Activated CD4-positive, alpha-beta T cell treated with anti-CD3 and anti-CD28 coated beads for 36 hours (primary cell): ENCODE measurements at places on chromosomes 2 and 18.

GRCh38 chr18:3593381-3593903, 143.5 kb downstream of the TGIF1 start:
- no peak for DNase-seq

GRCh38 chr2:225040856-225041206, 1.4 kb downstream of the DOCK10 start:
- peak; percentile 69 for DNase-seq

- no peak for DNase-seq
Measured at GRCh38 chr2:239476029-239476756, 75.4 kb upstream of the HDAC4 start.

DNA sequence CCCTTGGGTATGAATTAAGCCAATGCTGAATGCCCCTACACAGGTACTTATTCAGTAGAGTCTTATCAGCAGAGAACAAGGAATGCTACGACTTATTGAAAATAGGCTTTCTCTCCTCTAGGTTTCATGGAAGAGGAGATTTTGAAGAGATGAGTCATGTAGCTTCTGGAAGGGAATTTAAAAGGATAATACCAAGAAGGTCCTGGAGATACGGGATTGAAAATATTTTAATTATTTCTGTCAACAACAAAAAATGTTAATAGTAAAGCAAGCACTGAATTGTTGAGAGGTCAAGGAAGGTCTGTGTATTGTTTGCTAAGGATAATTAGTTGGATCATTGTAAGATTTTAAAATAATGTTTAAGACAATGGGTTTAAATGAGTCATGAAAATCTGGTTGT, 293.0 kb upstream of the SPHKAP start:
- DNase-seq = no peak

DNA sequence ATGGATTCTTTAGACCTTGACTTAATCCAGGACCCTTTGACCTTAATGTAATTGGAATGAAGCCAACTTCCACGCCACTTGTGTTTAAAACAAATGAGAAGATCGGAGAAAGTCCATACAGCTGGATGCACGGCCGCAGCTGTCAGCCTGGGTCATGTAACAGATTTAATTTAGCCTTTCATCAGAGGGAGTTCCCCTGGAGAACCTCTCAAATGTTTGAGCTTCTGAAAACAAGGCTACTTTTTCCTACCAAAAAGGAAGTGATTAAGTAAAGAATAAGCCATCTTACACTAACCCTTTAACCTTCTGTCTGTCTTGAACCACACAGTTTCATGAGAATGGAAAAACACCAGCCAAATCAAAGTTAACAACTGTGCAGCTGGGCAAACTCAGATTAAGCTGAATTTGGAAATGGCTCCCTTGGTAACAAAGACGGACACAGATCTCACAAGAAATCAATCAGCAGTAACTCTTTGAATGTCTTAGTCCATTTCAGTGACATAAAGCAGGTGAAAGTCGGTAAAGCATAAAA, 103.6 kb downstream of the DOCK10 start:
- peak; percentile 54 for DNase-seq

- no peak for DNase-seq
Measured at GRCh38 chr2:8216397-8216796, 465.5 kb upstream of the ID2 start.

DNA sequence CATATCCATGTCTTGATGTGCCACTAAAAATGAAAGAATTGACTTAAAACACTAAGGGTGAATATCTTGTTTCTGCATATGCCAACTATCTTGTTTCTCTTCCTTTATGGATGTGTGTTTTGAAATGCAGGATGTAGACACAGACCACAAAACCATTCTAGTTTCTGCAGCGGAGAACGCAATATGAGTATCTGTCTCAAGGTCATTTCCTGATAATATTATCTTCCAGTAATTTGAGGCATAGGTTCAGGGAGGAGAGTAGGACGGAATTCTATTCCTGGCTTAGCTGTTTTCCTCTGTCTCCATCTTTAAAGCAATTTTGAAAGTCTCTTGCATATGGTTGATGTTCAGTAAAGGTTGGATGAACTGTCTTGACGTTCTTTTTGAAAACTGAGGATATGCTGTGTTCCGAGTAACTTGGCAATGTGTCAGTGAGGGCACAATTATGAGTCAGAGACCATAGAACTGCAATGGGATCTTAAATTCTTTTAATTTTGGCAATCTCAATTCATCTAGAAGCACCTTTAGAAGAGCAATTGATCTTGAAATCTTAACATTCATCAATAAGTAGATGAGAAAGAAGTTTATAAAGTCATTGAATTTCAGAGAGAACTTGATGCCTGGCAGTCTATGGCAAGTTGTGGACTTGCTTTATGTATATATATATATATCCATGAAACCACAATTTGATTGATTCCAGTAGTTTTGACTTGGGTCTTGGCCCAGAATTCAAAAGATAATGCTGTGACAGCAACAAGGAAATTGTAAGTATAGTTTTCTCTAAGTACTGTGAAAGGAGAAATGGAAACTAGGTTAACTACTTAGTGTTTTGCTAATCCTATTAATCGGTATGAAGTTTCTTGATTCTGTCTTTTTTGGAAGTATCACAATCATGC, 24.8 kb downstream of the RAB27B start:
- peak; percentile 29 for DNase-seq

DNA sequence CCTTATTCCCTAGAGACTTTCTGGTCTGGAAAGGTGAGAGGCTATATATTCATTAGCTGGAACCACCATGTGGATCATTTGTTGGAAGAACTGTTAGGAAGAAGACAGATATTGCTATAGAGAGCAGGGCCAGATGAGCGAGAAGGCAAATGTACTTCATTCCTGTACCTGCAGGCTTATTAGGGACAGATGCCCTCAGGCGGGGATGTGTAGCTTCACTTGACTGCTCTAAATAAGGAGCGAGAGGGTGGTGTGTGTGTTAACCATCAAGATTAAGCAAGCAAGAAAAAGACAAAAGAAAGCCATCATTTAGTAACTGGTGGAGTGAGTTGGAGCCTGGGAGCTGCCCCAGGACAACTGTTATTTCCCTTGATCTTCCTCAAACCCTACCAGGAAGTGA, 36.4 kb downstream of the NEDD4L start:
- no peak for DNase-seq

GRCh38 chr2:74026687-74027241, 42.1 kb downstream of the TET3 start:
- no peak for DNase-seq

DNA sequence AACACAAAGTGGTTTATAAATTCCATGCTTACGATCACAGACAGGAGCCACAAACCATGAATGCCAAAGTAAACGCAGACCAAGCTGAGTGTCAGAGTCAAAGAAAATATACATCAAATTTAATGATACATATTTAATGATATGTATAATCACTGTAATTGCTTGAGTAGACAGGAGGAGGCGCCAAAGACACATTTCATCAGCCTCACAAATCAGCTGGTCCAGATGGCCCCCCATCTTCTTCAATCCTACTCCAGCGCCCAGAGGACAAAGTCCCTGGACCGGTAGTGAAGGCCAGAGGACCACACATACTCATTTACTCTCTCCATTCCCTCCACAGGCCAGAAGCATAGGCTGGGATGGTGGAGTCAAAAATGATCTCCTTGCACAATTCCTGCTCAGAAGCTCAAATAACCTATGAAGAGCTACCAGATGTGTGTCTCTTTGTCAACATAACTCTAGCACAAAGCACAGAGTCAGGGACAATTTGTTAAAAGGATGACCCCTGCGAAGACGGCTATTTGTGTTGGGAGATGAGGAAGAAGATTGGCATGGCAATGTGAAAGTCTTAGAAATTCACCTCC, 149.3 kb upstream of the PGAP1 start:
- peak; percentile 22 for DNase-seq

- no peak for DNase-seq
Measured at GRCh38 chr2:9400268-9401058, 22.9 kb downstream of the ITGB1BP1 start.

DNA sequence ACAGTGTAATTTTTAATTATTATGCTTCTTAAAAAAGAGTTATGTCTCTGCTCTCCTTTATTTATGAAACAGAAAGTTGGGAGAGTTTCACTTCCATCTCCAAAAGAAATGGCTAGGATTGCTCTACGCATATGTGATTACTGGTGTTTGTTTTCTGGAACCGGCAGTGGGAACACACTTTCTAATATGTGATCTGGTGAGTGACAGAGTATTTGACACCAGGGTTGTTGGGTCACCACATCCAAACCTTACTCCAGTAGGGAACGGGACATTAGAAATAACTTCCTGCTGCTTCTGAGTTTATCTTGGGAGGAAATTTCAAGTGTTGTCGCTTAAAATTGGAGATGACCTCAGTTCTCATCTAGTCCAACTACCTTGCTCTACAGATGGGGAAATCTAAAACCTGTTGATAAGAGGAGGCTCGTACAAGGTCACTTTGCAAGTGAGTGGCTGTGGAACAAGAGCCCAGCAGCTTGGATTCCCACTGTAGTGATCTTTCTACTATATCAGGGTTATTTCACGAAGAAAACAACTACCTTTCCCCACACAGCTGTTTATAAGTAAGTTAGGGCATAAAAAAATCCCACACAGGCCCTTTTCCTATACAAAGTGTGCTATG, 108.5 kb downstream of the TTC32 start:
- no peak for DNase-seq

- DNase-seq = no peak
Measured at GRCh38 chr2:168545439-168546082, 89.5 kb downstream of the CERS6 start.

DNA sequence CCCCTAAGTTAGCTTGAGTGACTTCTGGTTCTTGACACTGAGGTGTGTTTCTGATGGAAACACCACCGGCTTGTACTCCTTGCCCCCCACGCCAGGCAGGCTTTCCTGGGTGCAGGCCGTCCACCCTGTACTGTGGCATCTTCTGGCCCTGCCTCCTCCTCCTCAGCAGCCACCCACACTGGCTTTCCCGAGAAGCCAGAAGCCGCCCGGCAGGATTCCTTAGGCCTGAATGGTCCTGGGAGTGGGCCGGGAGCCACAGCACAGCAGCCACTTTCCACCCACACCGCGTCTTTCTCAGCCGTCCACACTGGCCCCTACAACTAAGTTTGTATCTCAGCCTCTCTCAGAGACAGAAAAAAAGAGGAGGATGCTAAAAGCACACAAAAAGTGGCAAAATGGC, 2.1 kb upstream of the HSBP1L1 start:
- DNase-seq = no peak

GRCh38 chr2:46534589-46534988, 55.2 kb downstream of the TMEM247 start:
- peak; percentile 46 for DNase-seq

DNA sequence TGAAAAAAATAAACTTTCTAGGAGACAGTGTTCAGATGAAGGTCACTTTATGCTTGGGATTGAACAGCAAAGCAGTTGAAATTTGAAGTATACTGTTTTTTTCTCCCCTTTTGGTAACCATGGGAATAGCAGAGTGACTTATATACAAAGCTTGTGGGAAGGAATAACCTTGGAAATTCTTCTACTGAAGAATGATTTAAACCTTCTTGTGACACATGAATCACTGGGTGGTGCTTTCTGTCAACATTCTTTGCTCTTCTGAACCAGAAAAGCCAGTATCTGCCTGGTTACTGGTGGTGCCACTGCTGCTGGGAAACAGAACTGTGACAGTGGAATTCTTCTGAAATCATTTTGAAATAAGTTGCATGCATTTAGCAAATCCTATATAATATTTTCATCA, 39.4 kb upstream of the RND3 start:
- no peak for DNase-seq

DNA sequence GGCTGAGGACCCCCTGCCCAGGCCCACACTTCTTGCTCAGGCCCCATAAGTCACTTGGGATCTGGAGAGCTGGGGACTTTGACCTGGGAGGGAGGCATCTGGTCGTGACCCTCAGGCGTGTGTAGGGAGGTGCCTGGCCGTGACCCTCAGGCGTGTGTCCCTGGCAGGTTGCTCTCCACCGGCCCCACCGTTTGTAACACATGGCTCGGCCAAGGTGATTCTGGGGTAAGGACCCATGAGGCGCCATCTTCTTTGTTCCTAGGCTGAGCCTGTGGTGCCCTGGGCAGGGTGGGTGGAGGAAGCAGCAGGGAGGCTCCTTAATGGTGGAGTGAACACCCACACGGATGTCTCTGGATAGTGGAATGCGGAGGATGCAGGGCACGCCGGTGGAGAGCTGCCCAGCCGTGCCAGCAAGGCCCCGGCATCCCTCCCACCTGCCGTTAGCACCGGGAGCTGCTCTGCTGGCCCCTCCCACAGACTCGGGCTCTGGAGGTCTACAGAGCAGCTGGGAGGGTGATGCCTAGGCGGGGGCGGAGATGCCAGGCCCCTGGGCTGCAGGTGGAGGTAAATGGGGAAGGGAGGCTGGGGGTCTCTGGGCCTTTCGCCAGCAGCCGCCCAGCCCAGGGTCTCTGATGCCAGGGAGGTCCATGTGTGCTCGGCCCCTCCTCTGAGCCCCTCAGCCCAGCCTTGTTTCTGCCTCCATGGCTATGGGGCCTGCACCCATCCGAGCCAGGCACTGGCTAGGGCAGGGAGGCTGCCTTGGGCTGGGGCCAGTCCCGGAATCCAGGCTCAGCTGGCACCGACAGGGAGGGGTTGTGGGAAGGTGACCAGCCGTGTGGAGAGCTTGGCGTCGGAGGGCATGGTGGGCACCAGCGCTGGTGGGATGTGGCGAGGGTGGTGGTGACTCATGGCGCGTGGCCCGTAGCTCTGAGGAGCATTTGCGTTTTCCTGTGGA, 1.1 kb upstream of the GAL3ST2 start:
- DNase-seq = no peak

GRCh38 chr18:61596296-61596695, 263.1 kb downstream of the CDH20 start:
- DNase-seq = no peak

GRCh38 chr2:179449010-179449409, 184.4 kb upstream of the SESTD1 start:
- no peak for DNase-seq

- no peak for DNase-seq
Measured at GRCh38 chr18:452816-453215, 47.7 kb downstream of the COLEC12 start.
